ENCODE measurements at places on chromosomes 3 and 15.

DNA sequence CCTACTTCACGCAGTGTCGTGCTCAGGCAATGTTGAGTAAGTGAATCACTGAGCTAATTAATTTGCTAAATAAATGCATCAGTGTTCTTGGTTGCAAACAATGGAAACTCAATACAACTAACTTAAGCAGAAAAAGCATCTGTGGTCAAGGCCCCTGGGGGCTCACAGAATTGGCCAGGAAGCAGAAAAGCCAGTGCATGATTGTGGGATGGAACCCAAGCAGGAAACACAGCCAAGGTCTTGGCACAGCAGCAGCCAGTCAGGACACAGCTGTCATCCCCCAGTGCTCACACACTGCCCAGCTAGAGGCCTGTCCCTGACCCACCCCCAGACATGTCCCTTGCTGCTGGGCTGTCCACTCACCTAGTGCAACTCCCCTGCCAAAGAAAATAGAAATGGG, 85.9 kb downstream of the AQP9 start:
- DNase-seq, result no peak

DNA sequence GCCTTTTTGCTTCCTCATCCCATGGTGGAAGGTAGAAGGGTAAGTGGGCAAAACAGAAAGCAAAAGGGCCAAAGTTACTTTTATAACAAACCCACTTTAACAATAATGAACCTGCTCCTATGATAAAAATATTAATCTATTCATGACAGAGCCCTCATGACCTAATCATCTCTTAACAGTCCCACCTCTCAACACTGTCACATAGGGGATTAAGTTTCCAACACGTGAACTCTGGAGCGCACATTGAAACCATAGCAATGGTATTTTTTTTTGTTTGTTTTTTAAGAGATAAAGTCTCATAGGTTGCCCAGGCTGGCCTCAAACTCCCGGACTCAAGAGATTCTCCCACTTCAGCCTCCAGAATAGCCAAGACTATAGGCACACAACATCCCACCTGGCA, 30.7 kb downstream of the KATNBL1 start:
- no peak for DNase-seq

DNA sequence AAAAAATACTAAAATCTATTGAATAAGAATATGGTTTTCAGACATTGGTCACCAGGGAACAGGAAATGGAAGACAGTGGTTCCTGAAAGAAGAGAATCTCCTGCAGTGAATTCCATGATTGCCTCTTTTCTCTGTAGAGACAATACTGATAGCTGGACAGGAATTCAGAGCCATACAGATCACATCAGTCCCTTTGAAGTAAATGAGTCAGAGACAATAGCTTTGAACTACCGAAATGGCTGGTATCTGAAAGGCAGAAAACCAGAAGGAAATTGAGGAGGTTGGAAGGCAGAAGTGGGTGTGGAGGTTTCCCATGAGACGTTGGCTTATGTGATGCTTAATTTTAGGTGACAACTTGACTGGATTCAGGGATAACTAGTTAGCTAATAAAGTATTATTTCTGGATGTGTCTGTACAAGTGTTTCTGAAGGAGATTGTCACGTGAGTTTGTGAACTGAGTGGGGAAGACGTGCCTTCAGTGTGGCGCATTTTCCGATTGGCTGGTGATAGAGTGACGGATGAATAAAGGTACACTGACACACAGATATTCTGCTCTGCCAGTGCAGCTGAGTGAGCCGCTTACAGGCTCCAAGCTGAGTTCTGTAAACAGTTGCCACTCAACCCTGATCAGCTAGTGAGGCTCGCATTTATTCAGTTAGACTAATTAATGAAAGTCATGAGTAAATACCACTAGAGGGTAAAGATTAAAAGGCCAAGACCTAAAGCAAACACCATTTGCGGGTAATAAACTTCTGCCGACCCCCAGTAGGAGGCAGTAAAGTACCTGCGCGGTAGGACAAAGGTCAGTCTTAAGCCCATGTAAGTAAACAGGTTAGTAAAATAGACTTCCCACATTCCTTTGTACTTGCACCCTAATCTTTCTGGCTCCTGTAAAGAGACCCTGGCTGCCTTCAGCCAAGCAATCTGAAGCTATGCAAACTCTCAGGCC, 1298.6 kb downstream of the SI start:
- no peak for DNase-seq

GRCh38 chr15:58504674-58505234, 73.0 kb downstream of the LIPC start:
- no peak for DNase-seq

- no peak for DNase-seq
Observed at GRCh38 chr15:90496791-90497190, 32.9 kb upstream of the CRTC3 start.

- no peak for DNase-seq
Observed at GRCh38 chr15:52789601-52790168, 451 bp downstream of the ONECUT1 start.

DNA sequence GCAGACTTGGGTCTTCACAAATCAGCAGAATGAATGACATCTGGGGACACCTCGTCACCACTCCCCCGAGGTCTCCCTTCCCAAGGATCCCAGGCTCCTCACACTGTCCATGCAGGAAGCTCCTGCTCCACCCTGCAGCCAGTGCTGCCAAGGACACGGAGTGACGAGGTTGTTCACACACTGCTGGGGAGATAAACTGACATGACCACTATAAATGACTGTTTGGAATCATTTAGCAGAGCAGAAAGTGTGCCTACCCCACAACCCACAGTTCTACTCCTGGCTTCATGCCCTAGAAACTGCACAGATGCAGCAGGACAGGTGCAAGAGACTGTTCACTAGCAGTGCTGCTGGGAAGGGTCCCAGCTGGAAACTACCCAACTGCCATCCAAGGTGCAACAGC, 19.7 kb upstream of the PRSS50 start:
- no peak for DNase-seq

GRCh38 chr15:57505949-57506391, 85.7 kb upstream of the MYZAP start:
- DNase-seq, result peak; percentile 85

GRCh38 chr3:46087871-46088270, 60.6 kb upstream of the XCR1 start:
- DNase-seq, result peak; percentile 51

DNA sequence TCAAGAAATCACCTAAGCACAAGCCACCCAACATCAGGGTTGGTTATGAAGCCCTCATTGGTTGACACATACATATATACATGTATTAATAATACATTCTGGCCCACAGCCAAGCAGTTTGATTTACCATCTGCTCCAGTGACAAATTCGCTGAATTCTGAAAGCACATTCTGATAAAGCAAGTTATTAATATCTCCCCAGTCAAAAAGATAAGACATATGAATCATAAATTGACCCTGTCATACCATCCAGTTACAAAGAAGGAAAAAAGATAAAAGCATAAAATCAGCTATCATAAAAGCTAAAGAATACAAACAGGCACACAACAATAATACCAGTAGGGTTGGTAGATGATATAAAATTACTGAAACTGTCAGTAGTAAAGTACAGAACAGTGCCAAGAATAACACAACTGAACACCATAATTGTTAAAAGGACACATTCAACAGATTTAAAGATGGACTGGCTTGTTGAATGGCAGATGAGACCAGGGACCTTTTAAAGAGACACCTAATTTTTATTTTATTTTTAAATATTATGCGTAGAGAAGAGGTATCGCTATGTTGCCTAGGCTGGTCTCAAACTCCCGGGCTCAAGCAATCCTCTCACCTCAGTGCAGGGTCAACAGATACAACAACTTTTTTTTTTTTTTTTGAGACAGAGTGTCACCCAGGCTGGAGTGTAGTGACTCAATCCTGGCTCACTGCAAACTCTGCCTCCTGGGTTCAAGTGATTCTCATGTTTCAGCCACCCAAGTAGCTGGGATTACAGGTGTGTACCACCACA, 7.7 kb downstream of the SNX4 start:
- no peak for DNase-seq

DNA sequence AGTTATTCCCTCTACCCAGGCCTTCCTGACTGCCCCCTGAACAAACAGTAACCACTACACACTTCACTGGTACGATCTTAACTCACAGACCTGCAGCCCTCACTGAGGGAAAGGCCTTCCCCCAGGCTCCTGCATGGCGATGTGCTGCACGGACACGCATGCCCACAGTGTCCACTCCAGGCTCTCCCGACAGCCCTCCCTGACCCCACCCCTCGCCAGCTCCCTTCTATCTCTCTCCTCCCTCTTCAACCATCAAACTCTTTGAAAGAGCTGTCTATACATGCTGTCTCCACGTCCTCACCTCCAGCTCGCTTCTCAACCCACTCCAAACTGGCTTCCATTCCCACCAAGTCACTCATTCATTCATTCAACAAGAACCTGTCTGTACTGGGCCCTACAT, 3.9 kb downstream of the SCN5A start:
- no peak for DNase-seq

DNA sequence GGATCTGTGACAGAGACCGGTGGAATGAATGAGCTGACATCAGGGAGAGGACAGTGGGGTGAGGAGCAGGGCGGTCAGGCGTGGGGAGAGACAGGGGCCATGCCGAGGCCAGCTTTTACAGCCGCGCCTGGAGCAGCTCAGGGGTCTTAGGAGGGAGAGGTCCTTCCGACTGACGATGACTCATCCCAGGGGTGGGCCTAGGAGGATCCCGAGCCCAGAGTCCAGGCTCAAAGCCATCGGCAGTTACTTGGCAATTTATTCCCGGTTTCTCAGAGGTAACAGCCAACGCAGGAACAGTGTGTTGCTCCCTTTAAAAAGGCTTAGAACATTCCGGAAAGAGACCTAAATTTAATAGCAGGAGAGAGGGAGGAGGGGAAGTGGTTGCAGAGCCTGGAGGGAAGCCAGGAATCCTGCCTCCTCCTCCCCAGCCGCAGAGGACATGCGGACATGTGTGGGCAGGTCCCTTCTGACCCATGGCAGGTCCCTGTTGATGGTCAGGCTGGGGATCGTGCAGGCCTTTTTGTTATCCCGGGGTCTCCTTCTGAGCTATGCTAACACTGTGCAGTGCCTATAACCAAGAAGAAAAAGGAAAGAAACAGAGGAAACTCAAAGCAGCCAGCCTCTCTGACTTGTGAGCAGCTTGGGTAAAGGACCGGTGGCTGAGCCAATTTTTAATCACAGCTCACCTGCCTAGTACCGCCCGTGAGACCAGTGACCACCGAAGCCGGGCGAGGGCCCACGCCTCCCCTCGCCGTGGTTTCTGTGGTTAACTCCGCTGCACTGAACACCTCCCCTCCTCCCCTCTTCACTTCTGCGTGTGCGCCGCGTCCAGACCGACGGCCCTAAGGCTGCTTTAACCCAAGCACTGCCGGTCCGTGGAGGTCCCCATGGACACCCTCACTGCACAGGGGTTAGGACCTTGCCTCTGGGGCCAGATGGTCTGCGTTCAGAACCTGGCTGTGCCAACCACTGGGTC, 392.4 kb upstream of the PROK2 start:
- peak; percentile 89 for DNase-seq

- DNase-seq, result no peak
Observed at GRCh38 chr15:67825881-67826716, 790 bp downstream of the SKOR1 start.

DNA sequence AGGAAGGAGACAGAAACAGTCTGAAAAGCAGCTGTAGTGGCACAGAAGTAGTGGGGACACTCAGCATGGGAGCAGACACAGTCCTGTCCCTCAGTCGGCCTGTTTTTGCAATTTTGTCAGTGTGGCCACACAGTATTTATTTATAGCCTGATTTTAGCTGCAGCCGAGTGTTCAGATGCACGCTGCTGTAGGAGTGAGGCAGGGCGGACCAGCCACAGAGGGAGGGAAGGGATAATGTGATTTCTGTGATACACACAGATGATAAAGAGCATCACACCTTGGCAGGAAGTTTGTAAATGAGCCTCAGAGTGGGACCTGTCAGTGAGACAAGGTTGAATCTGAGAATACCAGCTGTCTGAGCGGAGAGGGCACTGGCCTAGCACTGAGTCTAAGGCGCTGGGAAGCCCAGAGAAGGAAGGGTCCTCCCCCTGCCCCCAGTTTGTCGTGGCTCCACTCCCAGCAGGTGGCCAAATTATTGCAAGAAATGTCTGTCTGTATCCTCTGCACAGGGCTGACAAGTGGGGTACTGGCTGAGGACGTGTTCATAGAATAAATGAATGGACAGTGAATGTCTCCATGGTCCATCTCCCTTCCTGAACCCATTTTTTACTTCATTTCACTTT, 3.8 kb downstream of the PSTPIP1 start:
- no peak for DNase-seq

DNA sequence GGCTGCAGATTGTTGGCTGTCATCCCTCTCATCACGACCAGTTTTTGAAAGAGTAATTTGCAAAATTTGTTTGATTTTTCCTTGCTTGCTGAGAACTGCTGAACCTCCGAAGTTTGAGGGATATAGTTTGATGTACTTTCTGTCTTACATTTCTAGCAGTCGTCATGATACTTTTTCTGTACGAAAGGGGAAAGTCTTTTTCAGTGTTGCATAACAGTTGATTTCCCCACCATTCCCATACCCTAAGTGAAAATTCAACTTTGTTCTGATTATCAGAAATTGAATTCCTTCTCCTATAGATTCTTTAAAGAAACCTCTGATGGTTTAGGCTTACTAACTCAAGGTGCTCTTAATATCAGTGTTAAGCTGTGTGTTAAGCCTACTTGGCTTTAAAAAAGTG, 1.6 kb downstream of the PDE8A start:
- no peak for DNase-seq

DNA sequence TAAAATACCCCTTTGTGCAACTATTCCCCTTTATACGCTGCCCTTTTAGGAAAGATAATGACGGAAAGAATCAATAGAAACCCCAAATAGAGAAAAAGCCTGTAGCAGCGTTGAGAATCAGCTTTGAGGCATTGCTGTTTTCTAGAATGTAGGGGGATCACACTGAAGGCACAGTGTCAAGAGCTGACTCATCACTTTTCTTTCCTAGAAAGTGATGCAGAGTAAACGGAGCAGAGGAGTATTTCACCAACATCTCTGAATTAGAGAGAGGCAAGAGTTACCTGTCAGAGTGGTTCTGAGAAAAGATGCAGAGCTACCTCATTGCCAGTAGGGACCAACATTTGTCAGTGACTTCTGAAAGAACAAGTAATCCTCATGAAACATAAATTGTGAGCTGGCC, 269.8 kb upstream of the TMC3 start:
- no peak for DNase-seq

GRCh38 chr15:50183112-50183794, 1.3 kb downstream of the SLC27A2 start:
- no peak for DNase-seq

GRCh38 chr3:19148768-19149091, 420 bp downstream of the KCNH8 start:
- no peak for DNase-seq

GRCh38 chr15:61682891-61683735, 377.1 kb downstream of the VPS13C start:
- no peak for DNase-seq

GRCh38 chr15:70507772-70508371, 255.5 kb downstream of the UACA start:
- no peak for DNase-seq

DNA sequence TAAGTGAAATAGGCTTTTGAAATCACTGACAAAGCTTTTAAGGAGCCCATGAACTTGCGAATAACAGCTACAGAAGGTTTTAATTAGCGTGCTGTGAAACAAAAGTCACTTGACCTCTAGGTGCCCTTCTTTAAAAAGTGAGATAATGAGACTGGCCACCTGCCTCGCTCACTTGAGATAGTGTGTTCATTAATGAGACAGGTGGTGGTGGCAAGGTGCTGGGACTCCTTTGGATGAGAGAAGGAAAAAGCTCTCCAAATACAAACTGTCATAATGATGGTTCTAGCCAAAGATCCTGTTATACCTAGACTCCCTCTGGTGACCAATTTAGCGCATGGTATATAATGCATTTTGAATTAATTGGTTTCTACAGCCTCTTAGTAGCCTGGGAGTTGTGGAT, 22.7 kb upstream of the IREB2 start:
- DNase-seq, result no peak

- DNase-seq, result no peak
Observed at GRCh38 chr3:172270557-172271166, 177.6 kb downstream of the GHSR start.

Measured in tibial artery (tissue), 4 donors.